ENCODE measurements at places on chromosomes 3 and 15.

DNA sequence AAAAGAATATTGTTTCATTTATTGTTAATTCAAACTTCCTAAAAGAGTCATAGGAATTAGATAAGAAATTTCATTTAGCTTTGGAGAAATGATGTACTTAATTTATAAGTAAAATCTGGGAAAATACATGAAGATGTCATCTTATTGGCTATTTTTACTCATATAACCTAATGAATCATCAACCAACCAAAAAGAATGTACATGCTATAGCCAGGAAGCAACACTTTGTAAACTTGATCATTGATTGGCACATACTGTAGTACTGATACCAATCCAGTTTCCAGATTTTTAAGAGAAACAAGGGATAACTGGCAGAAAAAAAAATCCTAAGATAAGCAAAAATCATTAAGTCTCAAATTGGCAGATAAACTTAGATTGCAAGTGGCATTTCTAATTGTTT is 207.9 kb upstream of the CDIN1 start:
- DNase-seq: no peak

DNA sequence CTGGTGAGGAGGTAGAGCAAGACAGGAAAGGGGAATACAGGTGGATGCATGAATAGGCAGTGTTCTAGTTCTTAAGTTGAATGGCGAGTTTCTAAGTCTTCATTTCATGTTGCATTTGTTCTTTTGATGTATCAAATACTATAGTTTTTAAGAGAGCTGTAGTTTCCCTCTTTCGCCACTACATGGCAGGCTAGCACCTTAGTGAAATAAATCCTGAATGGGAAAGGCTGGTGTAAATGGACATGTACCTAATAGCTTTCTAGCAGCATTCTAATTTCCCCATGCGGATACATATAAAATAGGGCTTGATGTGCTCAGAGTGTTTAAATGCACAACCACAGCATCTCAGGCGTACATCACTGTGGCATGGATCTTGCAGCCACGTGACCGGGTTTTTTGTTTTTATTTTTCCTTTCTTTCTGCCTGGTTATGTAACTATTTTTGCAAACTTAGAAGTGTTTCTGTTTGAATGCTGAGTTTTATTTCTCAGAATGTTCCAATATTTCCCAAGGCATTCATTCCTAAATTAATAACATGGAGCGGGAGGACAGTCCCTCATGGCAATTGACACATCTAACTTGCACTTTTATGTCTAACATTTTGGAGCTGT is 23.5 kb upstream of the CLN6 start:
- no peak for DNase-seq

DNA sequence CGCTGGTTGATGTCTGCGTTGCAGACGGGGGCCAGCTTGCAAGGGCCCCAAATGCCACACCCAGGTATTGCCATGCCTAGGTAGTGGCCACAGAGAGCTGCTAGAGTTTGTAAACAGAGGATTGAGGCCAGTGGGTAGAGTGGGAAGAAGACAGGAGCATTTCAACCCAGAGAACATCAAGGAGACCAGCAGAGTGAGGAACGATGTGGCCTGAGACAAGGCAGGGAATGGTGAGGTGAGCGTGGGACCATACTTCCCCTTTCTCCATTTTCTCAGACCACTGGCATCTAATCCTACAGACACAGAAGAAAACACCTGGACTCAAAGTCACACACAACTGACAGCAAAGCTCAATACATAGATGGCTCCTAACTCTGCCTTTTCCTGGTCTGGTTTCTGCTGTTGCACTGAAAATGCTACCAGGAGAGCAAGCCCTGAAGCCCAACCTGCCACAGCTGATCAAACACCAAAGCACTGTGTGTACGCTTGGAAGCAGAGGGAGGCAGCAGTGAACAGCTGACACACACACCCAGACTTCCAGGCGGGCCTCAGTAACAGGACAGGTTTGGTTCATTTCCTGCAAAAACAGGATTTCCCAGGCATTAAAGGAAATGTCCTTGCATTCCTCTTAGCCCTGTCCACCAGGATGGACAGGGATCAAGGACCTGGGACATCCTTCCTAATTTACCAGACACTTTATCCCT is 1.6 kb downstream of the FAM174B start:
- DNase-seq: no peak

- DNase-seq: no peak
Measured at GRCh38 chr3:154044671-154045070, 76.5 kb upstream of the ARHGEF26 start.

DNA sequence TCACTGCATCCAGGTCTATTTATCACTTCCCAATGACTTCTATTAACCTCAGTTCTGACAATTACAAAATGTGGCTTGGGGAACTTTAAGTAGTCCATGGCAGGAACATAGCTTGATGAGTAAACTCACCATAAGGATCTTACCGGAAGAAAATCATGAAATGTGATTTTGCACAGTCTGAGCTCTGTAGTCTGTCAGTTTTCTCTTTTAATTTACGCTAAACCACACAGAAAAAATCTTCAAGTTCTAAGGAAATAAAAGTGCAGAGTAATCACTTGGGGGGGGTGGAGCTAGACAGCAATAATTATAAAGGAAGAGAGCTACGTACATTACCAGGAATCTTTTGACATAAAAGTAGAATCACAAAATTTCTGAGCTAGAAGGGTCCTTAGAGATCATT is 9.2 kb downstream of the TBC1D5 start:
- DNase-seq: no peak

DNA sequence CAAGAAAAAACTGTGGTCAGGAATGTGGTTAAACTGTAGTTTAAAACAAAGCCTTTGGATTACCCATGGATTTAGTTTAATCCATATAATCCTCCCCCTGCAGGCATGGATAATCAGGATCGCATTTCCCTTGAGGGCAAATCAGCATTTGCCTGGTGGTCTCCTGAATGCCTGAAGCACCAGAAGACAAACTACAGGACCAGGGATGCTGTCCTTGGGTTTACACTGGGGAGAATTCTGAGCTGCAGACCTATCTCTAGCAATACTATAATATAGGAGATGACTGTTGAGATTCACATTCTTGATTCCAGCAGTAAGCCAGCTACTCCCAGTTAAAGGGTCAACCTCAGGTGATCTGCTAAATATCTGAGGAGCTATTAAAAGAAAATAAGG is 10.6 kb downstream of the PIK3CB start:
- DNase-seq: no peak

DNA sequence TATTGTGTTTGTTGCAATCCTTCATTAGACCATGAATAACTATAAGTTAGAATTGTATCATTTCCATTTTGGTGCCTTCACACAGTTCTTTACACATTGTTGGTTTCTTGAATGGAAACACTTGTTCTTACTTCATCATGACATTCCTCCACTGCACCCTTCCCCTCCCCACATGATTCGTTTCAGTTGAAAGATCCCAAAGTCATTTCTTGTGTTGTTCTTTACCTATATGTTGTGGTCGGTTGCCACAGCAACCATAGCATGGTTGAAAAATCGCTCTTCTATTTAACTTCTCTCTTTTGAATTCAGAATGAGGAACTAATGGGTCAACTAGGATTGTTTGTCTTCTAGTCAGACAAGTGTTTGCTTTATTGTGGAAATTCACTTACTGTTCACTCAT is 103.3 kb downstream of the IL1RAP start:
- no peak for DNase-seq
